ENCODE measurements at places on chromosomes 2 and 18.
A peak's percentile ranks its signal among the peaks of the same experiment; 100 is the strongest.

- DNase-seq, result no peak
These were observed 122.5 kb downstream of the FOXI3 start for GRCh38 chr2:88329815-88330603.

DNA sequence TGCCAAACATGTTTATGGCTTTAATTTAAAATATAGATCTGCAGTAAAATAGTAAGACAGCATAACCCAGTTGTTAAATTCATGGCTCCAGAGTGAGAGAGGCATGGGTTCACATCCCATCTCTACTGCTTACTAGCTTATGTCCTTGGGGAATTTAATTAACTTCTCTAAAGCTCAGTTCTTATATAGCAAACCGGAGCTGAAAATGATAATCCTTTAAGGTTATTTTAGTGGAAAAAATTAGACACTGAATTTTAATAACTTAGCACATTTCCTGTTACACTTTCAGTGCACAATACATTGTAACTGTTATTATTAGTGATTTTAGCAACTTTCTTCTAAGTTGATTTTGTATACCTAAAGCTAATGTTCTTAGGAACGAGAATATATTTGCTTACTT, 14.8 kb downstream of the SCN9A start:
- DNase-seq, result no peak

DNA sequence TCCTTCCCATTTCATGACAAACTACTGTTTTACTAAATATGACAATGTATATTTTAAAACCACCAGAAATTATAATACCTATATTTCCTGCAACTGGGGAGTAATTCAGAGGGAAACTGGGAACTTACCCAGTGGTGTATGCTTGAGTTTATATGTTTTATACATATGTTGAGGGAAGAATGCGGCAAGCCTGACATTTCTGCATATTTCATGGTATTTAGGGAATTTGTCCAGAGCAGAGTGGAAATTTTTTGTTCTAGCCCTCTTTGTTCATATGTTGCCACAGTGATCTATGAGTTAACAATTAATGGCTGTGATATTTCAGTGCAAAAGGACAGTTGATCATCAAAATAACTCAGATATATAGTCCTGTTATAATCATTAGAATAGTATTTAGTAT, 230.8 kb upstream of the VWC2L start:
- DNase-seq, result no peak

DNA sequence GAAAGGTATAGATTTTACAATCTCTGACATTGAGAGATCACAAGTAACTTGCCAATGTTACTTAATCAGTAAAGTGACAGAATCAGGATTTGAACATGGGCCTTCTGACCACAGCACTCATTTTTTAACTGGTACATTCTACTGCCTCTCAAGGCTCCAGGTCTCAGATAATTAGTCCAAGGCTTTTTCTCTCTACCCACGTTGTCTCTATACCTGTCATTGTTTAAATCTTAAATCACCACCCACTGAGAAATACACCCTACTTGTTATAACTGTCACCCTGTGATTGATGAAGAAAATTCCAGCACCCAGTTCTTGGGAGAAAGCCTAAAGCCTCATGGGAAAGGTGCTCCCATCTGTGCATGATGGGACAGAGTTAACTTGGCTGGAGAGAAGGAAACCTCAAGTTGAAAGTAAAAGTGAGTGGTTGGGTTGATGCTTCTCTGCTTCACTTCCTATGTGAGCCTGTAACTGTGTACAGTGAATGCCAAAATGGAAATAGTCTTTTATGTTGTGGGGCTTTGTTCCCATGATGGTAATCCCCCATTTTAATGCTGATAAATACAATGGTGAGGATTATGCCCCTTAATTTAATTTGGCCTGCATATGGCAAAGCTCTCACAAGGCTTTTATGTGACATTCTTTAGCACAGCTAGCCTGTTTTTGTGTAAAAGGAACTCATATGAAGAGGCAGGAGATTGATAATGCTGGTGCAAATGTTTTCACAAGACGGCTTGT, 190.1 kb upstream of the SP5 start:
- no peak for DNase-seq

GRCh38 chr18:75339936-75340605, 87.4 kb downstream of the SMIM21 start:
- DNase-seq, result no peak

DNA sequence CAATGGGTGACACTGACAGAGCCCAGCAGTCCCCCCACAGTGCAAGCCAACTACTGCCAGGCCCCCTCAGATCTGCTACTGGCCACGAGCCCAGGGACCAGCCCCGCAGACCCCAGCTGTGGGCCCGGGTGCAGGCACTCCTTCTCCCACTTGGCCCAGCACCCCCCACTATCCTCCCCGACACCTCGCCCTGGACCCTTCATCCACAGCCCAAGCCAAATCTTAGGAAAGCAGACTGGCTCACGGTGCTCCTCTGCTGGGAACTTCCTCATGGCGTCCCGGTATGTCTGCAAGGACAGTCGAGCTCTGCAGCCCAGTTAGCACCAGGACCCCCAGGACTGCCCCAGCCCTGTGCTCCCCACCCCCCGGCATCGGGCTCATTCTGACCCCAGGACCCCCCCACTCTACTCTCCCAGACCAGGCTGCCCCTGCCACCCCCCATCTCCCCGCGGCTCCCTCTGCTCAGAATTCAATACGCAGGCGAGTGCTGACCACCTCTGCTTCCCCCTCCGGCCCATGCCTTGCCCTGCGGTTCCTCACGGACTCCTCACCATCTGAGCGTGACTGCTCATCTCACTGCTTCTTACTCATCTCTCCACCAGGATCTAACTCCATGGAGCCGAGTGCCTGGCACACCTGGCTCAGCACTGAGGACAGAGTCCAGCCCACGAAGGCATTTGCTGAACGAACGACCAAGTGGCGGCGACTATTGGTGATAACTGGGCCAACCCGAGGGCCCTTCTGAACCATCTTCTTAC, 85.7 kb downstream of the PXDN start:
- no peak for DNase-seq

DNA sequence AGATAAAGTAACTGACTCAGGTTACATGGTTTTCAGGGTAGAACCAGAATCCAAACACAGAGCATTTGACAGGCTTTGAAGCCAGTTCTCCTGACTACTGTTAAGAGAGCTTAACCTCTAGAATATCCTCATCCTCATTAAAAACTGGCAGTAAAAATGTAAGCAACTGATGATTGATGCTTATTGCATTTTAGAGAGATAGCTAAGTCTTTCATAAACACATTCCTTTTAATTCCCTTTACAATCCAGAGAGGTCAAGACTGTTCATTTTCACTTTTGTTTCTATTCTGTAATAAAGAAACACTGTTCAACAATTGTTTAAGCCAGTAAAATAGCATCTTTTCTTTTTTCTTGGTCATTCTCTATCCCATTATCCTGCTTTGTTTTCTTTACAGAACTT, 53.9 kb upstream of the RAB27B start:
- DNase-seq, result no peak

DNA sequence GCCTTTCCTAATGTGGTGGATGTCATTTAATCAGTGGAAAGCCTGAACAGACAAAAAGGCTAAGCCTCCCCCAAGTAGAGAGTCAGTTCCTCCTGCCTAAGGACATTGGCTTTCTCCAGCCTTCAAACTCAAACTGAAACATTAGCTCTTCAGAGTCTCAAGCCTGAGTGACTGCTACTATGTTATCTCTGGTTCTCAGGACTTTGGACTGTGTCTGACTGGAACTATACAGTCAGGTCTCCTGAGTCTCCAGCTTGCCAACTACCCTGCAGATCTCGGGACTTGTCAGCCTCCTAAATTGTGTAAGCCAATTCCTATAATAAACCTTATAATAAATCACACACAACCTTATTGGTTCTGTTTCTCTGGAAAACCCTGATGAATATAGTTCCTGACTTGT, 12.6 kb downstream of the HYCC2 start:
- DNase-seq, result no peak

- DNase-seq, result no peak
These were observed 17.2 kb downstream of the ZNF142 start for GRCh38 chr2:218642121-218642656.

DNA sequence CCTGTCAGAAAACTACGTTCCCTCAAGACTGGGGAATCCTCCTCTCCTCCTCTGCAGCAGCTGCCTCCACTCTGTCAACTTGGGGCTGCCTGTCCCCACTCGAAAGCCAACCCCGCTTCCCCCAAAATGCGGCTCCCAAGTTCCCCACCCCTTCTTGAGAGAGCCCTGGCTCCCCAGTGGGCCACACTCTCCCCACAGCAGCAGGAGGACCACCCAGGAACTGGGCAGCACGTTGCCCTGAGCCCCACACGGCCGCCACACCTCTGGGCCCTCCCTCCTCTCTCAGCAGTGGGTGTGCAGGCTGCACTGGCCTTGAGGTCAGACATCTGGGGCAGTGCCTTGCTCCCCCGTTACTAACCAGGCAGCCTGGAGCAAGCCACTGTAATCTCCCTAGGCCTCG, 9.6 kb upstream of the TEX51 start:
- no peak for DNase-seq

GRCh38 chr18:3008541-3008940, 4.4 kb downstream of the LPIN2 start:
- no peak for DNase-seq

DNA sequence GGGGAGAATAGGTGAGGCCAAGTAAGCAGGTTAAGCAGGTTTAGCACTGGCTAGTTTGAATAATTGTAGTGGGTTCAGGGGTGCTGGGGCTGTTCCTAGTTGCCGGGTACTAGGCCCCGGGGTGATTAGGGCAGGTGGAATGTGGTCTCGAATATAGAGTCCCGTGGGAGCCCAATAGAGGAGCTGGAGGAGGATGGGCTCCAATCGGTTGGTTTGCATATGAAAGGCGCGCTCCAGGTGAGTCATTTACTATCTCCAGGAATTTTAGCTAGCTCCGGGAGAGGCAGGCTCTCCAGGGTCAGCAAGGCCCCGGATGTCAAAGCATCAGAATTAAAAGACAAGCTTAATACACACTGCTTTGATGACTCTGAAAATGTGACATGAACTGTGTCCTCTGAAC, 304.0 kb downstream of the ZNF521 start:
- no peak for DNase-seq

DNA sequence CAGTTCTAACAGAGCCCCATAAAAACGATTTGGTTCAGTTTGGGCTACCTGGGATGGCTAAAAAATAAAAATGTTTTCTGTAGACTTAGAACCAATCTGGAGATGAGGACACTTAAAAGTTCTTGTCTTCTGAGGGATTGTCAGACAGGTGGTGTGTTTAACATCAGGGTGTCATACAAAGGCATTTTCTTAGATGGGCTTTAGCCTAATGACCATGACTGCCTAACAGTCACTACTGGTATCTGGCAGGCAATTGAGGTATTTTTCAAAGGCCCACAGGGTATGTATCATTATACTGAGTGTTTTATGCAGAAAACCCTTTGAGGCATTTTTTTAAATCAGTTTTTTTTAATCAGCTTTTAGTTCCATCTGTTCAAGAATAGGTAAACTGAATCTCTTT, 341.4 kb downstream of the PARD3B start:
- DNase-seq, result no peak

GRCh38 chr2:218334531-218334930, 22.1 kb upstream of the CATIP start:
- DNase-seq, result no peak

DNA sequence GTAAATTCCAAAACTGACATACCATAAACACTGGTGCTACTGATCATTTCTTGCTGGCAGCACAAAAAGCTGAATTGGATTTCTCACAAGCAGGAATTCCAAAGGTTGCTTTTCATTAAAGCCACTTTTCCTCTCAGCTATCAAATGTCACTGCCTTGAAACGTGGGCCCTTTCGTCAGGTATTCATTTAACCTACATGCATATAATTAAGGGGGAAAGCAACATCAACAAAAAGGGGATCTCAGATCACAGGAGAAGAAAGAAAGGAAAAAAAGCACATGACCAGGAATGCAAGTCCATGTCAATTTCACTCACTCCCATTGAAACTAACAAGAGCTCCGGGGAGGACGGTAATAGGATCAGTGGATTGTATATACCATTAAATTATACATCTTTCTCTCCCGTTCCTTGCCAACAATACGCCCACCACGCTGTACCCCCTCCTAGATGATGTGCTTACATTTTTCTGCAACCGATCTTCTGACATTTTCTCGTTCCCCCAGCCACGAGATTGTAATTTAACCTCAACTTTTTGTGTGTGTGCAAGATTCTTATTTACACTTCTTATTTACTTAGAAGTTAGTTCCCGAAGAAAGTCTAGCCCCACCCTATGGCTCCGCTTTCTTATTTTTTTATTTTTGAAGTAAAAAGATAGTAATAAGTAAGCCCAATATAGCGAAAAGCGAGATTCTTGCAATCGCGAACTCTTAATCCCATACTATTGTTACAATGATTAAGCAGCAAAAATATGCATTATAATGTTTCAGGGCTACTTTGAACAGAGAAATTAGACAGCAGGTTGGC, 725 bp downstream of the FIGN start:
- DNase-seq, result no peak

DNA sequence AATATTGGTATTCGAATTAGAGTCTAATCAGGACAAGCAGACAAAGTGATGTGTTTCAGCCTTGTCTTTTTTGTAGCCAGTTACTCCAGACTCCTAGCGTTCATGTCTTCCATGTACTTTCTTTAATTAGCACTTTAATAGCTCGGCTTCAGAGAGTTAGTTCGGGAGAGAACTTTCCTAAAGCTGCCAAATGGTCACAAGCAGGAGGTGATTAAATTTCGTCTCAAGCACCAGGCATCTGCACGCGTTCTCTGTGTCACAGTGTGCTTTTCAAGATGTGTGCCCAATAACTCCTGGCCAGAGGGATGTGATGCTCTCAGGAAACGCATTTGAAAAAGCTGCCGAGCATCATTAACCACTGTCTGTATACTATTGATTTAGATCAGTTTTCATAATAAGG, 790.8 kb downstream of the SOCS6 start:
- DNase-seq, result no peak

DNA sequence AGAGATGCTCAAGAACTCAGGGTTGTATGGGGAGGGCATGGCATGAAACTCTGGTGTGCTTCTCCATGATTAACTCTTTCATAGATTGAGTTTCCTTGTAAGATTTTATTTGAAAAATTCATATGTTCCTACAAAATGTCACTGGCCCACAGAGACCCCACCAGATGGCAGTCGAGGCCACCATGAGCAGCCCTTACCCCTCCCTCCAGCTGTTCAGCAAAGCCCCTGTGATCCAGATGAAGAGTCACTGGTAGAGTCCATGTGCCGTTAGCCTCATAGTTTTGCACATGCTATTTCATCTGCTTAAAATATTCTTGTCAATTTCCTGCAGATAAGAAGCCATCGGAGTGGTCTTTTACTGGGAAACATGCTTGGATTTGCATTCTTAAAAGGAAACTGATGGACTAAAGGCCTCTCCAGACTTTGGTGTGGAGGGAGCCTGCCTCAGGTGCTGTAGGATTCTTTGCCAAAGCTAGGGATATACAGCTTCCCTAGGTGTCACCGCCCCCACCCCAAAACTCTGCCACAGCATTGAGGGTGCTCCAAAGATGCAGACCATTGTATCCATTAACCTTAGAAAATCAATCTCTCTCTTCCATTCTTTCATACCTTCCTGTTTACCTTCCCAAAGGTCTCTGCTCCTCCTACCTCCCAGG, 18.8 kb downstream of the ZNF385B start:
- DNase-seq, result no peak

- DNase-seq, result peak; percentile 65
These were observed 116.2 kb downstream of the SMAD7 start for GRCh38 chr18:48834413-48835031.

- DNase-seq, result no peak
These were observed 1.2 kb upstream of the LYG2 start for GRCh38 chr2:99256677-99257076.
